ENCODE measurements at places on chromosomes 12 and 14. TPM values are rescaled to one million over a fixed set of nuclear protein-coding genes. Genes with fewer than 3 reads are reported as not detected.

TAS2R30 gene
- 4.4 TPM for total RNA-seq

PRB2 gene
- total RNA-seq: not detected

NCKAP5L gene
- total RNA-seq: 5.0 TPM

GARIN6 gene
- not detected for total RNA-seq

WNT5B gene
- 0.89 TPM for total RNA-seq

IFT43 gene
- total RNA-seq: 10.2 TPM

SMCO2 gene
- total RNA-seq: 1.1 TPM

POTEG gene
- not detected for total RNA-seq

BAG5 gene
- 32.1 TPM for total RNA-seq

KRT8 gene
- total RNA-seq: 0.51 TPM

LRRC10 gene
- total RNA-seq: not detected

ANKRD33 gene
- not detected for total RNA-seq

MAP3K9 gene
- total RNA-seq: 4.2 TPM

SDR9C7 gene
- total RNA-seq: not detected
